ENCODE measurements at places on chromosomes 6 and 20.
A peak's percentile ranks its signal among the peaks of the same experiment; 100 is the strongest.

- no peak for DNase-seq
These were observed 123.1 kb upstream of the EYS start for GRCh38 chr6:65830151-65830550.

DNA sequence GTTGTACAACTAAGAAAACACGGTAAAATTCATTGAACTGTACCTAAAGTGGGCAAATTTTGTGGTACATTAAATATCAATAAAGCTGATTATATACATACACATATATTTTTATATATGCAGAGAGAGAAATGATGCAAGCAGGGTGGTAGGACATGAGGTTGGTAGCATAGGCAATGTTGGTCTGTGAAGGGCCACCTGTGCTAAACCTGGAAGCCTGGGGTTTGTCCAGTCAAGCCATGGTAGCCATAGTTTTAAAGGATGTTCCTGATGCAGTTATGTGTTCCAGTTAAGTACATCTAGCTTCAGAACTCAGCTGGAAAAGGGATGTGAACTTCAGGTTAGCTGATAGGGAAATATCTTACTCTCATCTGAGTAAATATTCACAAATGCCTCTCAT lies 60.1 kb downstream of the TRIM38 start:
- DNase-seq: no peak

- DNase-seq: no peak
These were observed 1090.0 kb upstream of the EYS start for GRCh38 chr6:66796987-66797386.

- no peak for DNase-seq
These were observed 62.7 kb downstream of the FYN start for GRCh38 chr6:111810294-111811131.

DNA sequence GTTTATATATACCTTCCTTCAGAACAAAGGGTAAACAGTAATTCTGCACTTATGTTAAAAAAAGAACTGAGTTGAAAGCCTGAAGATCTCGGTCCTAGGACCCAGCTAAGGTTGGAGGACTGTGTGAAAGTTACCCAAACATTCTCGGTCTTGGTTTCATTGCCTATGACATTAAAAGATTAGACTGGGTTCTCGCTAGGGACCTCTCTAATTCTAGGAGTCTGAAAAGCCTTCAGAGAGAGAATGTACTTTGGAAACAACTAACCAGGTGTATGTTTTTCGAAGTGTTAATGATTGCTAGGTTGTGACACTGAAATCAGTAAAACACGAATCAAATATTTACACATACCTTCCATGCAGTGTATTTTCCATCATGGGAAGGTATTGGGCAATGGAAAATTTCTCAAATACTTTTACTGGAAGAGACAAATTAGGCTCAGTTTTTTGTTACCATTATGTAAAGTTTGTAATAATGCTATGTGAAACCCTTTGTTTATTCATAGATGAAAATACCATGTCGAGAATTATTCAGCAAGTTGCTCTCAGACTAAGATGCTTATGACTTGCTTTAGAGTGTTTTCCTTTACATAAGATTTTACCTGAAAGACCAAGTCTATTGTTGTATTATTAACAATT lies 113.7 kb upstream of the LOC128125822 start:
- no peak for DNase-seq

DNA sequence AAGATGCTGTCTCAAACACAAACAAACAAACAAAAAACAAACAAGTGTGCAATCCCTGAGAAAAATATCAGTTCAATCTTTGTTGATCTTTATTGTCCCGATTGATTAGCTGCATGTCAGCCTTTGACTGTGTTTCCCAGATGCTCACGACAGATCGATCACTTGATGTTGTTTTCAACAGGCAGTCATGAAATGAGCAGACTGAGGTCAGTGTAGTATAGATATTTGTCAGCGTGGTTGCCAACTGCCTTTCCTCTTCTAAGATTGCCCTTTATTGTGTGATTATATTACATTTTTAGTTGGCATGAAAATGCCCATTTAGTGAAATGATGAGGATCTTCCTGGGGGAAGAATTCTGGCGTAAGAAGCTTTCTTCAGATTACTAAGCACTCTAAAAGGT lies 25.6 kb downstream of the UTRN start:
- DNase-seq: no peak

- DNase-seq: peak; percentile 61
These were observed at the start of gene PRRC2A for GRCh38 chr6:31620586-31621319. Gene PRRC2A, plus strand, starts transcription at chr6:31620715. Its CDS starts 2,075 bp downstream, at chr6:31622790.

- DNase-seq: no peak
These were observed 62.1 kb upstream of the CNKSR3 start for GRCh38 chr6:154572556-154572955.

DNA sequence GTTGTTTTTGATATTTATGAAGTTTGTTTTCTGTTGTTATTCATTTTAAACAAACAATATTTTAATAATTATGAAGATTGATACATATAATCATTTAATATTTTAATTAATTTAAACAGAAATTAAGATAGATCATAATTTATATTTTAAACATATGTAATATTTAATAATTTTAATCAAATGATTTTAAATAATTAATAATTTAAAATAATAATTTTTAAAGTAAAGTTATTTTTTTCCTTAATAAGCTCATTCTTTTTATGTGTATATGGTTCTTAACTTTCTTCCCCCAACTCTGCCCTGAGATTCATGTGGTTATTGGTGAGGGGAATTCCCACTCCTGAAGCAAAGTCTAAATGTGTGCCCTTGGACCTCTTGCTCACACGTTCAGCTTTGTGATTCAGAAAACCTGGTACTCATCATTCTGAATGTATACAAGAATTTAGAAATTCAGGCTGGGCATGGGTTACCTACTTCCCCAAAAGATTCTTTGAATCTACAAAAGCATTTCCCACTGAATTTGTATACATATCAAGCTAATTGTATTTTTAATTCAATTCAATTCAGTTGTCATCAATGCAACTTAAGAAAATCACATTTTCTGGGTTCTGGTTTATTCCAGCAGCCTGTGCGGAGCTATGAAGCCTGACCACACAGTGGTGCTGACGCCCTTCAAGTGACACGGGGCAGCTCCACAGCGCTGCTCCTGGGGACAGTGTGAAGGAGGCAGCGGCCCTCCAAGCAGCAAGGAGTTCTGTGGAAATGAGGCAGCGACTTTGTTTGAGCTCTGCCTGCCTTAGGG lies 168.9 kb upstream of the UST start:
- peak; percentile 48 for DNase-seq

GRCh38 chr20:58981628-58982364 lies 740 bp downstream of the NELFCD start:
- no peak for DNase-seq

GRCh38 chr6:31120151-31120915 lies at the start of gene CDSN:
Gene CDSN, minus strand, starts transcription at chr6:31120446. Its CDS starts 27 bp downstream, at chr6:31120419.
- DNase-seq: no peak

DNA sequence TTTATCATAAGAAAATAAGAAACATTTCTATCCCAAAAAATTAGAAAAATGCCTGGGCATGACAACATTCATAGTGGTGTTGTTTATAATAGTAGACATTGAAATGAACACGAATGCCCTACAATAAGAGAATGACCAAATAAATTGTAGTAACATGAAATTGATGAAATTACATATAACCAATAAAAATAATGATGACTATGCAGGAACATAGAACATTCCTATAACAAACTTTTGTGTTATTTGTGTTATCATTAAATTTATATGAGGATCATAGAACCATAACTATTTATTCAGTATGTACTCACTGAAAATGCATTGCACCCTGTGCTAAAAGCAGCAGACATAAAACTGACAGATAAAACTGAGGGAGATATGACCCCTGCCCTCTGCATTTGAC lies 399.7 kb downstream of the CBLN4 start:
- DNase-seq: no peak

DNA sequence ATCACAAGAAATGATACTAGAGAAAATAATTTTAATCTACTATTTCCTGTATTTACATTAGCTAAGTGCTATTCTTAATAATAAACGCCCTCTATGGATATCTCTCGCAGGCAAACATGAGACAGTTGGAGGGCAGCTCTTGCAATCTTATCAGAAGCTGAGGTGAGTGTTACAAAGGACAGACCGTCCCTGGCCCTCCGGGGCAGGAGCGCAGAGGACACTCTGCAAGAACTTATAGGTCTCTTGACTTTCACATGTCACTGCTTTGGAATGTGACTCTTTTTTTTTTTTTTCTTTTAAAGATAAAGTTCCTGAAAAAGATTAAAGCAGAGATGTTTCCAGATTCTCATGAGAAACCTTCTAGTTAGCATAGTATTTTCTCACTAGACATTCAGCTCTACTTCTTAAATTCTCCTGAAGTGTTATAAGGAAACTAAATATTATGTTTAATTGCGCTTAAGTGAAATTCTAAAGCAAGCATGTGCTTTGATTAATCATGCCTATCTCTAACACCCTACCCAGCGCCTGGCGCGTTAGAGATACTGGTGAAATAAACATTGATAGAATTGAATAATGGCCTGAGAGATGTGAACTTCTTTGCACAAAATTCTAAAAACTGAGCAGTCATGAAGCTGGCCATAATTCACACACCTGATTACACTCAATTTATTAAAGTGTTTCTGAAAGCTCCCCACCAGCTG lies 57.4 kb downstream of the SYTL3 start:
- DNase-seq: no peak

- no peak for DNase-seq
These were observed 42.5 kb downstream of the MAN1A1 start for GRCh38 chr6:119307056-119307455.

DNA sequence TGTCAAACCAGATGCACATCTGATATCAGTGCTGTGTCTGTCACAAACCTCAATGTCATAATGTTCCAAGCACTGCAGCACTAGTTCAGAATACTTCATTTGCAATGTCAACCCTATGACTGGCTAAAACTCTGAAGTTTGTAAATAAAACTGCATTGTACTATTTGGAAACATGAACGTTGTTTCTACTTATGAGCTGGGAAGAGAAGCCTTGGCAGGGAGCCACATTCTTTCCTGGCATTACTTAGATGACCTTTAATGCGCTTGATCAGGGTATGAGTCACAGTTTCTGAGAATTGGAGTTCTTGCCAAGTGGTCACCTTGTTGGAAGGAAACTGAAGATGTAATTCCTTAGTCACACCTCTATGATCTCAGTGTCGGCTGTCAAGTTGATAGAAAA lies 664.8 kb upstream of the MMS22L start:
- no peak for DNase-seq

- DNase-seq: no peak
These were observed 31.0 kb upstream of the EZR start for GRCh38 chr6:158849899-158850806.

DNA sequence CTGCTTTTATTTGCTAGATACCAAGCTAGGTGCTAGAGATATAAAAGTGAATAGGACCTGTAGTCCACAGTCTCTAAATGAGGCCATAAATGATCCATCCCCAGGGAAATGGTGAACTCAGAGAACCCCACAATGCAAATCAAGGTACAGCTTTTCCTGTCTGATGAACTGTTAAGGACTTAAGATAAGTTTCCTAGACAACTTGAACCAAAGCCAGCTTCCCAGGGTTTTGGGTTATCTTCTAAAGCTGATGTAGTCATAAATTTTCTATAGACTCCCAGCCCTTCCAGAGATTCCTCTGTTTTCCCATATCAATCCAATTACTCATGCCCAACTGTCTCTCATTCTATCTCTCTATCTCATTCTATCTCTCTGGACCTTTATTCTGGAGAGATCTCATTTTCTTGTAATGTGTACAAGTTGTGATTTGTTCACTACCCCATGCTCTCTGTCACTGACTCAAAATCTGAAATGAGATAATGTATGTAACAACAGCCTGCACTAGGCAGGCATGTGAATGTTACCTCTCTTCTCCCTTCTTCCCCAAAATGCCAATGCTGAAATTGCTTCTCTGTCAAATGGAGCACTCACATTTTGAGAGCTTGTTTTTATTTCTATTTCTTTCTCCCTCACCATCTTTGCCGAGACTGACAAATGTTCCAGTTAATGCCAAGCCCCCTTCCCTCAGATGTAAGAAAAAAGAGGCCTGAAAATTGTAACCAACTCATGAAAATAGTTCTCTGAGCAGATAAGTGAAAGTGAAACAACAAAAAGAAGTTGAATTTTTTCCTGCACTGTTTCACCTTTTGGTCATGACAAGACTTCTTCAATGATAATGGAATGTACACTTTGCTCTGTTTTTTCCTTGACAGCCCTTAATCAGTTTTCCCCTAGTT lies 279.9 kb downstream of the SLC35F1 start:
- DNase-seq: no peak

GRCh38 chr6:71473926-71474325 lies 185.3 kb downstream of the OGFRL1 start:
- no peak for DNase-seq

DNA sequence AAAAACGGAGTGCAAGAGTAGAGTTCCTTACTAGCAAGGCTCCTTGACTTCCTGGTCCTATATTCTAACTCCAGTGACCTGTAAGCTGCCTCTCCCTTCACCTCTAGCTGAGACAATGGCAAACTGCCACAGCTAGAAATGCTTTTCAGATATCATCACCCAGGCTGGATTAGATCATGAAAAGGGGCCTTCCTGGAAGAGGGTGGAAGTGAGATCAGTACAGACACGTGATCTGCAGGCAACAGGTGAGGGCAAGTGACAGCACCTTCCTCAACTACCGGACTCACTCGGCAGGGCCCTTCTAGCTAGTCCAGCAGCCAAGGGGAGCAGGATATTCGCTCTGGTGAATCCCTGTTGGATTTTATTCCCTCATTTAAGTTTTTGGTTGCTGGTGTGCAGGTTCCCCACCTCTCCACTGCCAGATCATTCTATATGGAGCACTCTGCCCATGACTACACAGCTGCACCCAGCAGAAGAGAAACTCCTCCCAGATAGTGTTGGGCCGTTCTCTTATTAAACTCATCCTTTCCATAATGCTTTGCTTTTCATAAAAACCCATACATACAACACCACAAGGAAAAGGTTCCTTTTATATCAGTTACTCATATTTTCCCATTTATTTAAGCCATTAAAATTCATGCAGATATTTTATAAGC lies 26.4 kb upstream of the FAM83C start:
- no peak for DNase-seq

DNA sequence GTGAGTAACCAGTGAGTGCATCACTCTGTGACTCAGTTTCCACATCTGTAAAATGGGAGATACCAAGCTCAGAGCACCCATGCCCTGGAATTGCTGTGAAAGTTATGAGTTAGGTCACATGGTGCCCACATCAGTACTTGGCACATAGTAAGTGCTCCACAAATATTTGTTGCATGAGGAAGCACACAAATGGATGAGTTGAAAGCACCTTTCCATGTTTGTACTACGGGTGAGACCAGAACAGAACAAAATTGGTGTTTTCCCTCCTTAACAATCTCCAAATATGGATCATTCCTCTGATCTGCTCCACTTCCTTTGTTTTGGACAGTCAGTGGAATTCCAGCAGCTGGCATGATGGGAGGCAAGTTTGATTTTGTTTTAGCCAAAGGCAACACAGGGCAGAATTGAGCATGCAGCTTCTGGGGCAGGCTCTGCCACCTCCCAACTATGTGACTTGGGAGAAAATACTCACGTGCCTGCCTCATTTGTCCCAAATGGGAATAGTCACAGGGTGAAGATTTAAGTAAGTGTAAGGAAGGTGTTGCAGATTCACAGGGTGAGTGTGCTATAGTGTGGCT lies 503.7 kb upstream of the SULF2 start:
- no peak for DNase-seq

DNA sequence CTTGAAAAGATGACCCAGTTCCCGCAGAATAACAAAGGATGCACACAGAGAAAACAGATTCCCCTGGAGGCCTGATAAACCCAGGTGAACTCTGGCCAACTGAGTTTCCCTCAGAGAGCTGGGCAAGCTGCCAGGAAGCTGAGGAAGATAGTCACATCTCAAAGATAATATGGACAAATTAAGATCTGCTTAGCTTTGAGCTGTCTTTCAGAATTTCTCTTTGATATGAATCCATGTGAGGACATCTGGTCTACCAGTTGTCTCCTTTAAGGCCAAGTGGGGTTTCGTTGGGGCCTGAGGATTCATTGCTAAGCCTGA lies 59.5 kb downstream of the ID4 start:
- DNase-seq: no peak

Measured in left renal cortex interstitium (tissue), 4 donors.